CD4-positive, alpha-beta T cell treated with Interleukin-12 subunit alpha and Interleukin-12 subunit beta, for 1 hour (primary cell): ENCODE measurements at places on chromosomes 11 and 22.

GRCh38 chr22:17007257-17007656 is 765 bp downstream of the GAB4 start:
- DNase-seq = no peak

DNA sequence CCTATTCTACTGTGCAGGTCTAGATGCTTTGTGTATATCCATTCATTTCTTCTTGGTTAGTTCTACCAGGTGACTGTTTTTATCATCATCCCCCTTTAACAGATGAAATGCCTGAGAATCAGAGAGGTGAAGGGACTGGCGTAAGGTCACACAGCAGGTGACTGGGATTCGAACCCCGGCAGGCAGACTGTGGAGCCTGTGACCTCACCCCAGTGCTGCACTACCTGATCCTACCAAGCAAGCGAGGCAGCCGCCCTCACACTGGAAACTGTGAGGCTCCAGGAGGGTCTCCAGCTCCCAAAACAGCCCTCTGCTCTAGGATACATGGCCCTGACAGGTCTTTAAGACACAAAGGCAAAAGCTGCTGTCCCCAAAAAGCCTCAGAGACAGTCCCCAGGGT is 91.7 kb downstream of the CHST1 start:
- DNase-seq = no peak

- DNase-seq = no peak
These were observed 151.6 kb upstream of the BLID start for GRCh38 chr11:122267602-122268001.

DNA sequence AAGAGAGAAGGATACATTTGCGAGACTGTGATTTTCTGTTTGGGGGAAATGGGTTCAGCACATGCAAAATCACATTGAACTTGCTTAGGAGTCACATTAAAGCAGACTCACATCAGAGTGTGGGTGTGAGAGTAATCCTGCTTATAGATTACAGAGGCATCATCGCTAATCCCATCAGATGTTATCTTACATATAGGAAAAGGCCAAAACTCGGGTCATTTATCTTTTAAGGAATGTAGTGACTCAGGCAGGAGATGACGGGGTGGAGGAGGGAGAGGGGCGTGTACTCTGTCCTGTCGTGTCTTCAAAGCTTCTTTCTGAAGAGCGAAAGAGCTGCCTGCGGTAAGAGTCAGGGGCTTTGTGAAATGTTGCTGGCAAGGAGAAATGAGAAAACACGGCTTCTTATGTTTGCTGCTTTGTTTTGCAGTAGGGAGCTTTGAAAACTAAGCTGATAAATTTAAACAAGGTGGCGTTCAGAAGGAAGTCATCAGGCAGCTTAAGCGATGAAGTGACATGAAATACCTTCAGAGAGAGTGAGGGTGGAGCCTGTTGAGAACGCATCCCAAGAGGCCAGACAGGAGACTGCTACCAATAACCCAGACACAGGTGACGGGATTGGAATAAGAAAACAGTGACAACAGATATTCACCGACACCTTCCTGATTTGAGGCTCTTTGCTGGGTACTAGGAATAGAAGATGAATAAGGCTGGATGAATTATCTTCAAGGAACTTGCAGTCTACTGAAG is 2.2 kb upstream of the C11orf16 start:
- DNase-seq = no peak

DNA sequence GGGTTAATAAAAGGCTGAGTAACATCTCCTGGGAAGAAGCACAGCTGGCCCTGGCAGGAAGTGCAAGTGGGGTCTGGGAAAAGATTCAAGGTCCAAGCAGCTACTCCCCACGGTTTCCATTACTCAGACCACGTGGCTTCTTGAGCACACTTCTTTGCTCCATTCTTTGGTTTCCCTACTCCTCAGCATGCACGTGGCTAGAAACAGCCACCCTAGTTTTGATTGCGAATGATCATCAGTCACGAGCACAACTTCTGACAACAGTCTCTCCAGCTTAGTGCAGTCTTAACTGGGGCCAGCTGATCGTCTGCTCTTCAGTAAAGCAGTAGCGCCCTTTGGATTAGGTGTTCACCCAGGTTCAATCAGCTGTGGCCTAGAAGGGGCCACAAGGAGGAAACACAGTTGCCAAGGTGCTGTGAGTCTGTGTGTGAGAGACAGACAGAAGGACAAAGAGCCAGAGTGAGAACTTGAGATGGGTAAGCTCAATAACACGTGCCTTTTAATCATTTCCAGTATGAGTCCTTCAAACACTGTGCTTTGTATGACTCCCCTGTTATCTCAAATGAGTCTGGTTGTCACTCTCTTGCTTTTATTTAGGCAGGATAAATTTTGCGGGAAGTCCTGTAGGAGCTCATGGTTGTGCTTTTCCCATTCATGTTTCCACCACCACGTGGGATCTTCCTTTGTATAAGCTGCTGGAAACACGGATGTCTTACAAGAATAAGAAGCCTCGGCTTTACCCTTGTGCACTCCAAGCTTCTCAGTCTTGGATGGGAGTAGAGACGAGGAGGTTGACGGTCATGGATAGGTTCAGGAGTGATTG is 901 bp upstream of the PARVA start:
- DNase-seq = no peak
